HS-27A (cell line): ENCODE measurements at places on chromosomes 11 and 22.
A peak's percentile ranks its signal among the peaks of the same experiment; 100 is the strongest.

DNA sequence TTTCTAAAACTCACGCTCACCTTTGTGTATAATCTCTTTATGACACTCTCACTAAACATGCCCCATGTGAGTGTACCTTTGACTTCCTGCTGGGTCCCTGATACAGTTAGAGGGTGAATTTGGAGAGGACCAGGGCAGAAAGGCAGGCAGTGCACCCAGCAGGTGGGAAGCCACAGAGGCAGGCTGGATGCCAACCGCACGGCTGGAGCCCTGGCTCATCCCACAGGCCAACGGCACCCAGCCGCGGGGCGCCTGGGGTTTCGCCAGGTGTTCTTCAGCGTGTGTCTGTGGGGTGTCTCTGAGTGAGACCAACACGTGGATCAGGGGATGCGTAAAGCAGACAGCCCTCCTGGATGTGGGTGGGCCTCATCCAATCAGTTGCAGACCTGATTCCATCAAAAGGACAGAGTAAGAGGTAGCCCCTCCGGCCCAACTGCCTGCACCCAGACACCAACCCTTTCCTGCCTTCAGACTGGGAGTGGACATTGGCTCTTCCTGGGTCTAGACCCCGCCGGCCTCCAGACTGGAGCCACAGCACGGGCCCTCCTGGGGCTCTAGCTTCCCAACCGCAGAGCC is 51.6 kb downstream of the DHCR7 start:
- DNase-seq = no peak

DNA sequence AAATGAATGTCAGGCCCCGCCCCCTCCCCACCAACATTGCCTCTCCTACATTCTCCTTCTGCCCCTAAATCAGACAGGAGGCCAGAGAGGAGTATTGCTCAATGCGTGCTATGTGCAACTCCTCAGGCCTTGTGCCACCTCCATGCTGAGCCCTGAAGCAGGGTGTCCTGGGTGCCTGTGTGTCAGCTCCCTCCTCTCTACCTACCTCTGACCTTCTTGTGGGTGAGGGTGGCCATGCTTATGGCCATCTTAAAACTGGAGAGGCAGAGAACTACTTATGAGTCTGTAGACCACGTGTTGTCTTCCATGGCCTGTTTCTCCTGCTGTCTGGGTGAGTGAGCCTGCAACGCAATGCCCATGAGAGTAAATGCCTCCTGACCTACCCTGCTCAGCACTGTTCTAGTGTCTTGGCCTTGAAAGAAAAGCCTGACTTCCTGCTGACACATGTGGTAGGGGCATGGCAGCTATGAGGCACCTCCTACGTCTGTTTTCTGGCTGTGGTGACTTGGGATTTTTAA is 10.5 kb downstream of the MCAM start:
- no peak for DNase-seq

GRCh38 chr11:105935791-105936190 is 86.2 kb downstream of the MSANTD4 start:
- no peak for DNase-seq

DNA sequence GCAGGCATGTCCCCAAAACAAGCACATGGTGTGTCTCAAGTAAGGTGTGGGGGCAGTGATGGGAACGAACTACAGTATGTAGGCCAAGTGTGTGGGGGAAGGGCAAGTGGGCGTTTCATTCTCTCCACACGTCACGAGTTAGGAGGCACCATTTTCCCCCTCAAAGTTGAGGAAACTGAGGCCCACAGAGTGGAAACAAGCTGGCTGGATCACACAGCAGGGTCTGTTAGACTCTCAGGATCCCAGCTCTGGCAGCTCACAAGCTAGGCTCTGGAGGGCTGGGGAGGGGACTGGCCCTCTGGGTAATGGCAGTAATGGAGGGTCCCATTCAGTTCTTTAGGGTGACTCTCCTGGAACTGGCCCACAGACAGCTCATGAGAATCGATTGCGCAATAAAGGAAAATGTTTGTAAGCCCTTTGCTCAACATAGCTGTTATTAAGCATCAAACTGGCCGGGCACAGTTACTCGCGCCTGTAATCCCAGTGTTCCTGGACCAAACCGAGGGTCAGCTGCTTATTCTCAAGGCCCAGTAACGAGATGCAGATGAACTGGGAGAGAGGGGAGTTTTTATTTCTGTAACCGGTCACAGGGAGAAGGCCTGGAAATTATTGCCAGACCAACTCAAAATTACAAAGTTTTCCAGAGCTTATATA is 24.1 kb upstream of the TUB start:
- no peak for DNase-seq

DNA sequence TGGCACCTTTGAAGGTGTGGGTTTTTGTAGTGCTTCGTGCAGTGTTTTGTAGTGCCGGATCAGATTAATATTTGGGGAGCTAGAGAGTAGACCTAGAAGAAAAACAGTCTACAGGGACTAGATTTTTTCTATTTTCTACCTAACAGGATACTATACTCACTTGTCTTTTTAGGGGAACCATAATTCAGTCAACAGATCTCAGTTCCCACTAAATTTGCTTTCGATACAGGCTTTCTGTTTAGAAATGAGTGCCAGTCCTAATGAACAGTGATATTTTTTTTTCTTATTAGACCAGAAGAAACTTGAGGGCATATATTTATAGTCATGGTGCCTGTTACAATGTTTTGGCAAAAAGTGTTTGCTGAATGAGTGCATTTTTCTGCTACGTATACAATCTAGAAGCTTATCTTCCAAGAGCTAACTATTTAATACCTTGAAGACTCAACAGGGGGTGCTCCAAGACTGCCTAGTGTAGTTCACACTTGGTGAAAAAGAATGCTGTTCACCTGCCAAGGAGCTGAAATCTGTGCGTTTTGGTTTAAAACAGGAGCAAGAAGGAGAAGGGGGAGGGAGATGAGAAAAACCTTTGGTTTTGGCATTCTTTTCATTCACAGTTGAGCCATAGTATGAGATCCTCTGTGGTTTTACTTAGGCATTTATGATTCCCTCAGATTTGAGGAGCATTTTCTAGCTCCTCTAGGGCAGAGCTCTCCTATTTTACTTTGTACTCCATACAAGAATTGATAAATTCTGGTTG is 44.9 kb upstream of the VSTM5 start:
- DNase-seq = peak; percentile 49

GRCh38 chr22:30742291-30743256 is 47.9 kb downstream of the OSBP2 start:
- DNase-seq = no peak

DNA sequence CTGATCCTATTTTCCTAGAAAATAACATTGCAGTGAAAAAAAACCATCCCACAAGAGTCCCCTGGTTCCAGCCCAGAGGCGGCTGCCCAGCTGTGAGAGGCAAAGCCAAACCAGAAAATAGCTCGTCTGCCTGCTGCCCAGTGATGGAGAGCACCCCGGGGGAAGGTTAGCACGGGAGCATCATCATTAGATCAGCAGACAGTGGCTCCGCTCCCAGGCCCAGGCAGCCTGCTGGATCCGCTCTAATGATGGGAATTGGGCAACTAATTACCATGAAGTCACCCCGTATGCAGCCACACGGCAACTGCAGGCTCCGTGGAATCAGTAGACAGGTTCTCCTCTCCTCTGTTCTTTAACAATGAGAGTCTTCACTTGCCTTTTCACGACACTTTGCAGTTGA is 17.1 kb upstream of the B3GAT1 start:
- no peak for DNase-seq

GRCh38 chr11:64516226-64516625 is 74.8 kb upstream of the SLC22A12 start:
- DNase-seq = no peak

DNA sequence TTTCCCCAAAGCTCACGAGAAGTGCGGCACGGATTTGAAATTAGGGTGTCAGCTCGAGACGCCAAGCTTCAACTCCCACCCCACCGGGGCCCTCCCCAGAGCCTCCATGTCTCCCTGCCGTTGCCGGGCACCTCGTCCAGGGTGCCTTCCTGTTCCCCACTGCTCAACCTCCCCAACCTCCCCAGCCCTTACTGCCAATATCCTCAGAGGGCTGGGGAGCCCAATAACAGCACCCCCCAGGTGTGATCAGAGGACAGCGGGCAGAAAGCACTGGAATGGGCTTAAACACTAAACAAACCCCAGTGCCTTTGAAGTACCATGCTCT is 1336.4 kb downstream of the TBC1D22A start:
- no peak for DNase-seq

DNA sequence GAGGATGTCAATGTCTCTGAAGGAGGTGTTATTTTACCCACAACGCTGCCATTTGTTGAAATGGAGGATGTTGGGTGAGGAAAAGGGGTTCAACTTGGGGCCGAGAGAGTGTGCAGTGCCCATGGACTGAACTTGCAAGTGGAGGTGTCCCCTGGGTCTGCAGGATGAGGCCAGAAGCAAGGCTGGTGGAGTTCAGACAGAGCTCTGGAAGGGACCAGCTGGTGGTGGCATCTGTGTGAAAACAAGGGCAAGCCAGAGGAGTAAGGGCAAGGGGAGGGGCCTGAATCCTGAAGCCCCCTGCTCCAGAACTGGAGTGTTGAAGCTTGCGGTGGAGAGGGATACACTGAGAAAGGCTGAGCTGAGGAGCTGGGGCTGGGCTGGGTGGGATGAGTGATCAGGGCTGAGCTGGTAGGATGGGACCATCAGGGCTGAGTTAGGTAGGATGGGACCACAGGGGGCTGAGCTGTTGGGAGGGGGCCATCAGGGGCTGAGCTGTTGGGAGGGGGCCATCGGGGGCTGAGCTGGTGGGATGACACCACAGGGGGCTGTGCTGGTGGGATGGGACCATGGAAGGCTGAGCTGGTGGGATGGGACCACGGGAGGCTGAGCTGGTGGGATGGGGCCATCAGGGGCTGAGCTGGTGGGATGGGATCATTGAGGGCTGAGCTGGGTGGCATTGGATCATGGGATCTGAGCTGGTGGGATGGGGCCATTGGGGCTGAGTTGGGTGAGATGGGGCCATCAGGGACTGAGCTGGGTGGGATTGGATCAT is 13.4 kb upstream of the CTSD start:
- DNase-seq = no peak

- no peak for DNase-seq
Measured at GRCh38 chr11:85472953-85473352, 154.2 kb downstream of the DLG2 start.

- no peak for DNase-seq
Measured at GRCh38 chr11:723120-723883, 17.3 kb downstream of the EPS8L2 start.

GRCh38 chr11:121367001-121367843 is 74.7 kb downstream of the SC5D start:
- DNase-seq = no peak

- no peak for DNase-seq
Measured at GRCh38 chr22:17217179-17217578, 2.1 kb downstream of the ADA2 start.

GRCh38 chr11:46890665-46891064 is 27.7 kb downstream of the LRP4 start:
- DNase-seq = no peak

DNA sequence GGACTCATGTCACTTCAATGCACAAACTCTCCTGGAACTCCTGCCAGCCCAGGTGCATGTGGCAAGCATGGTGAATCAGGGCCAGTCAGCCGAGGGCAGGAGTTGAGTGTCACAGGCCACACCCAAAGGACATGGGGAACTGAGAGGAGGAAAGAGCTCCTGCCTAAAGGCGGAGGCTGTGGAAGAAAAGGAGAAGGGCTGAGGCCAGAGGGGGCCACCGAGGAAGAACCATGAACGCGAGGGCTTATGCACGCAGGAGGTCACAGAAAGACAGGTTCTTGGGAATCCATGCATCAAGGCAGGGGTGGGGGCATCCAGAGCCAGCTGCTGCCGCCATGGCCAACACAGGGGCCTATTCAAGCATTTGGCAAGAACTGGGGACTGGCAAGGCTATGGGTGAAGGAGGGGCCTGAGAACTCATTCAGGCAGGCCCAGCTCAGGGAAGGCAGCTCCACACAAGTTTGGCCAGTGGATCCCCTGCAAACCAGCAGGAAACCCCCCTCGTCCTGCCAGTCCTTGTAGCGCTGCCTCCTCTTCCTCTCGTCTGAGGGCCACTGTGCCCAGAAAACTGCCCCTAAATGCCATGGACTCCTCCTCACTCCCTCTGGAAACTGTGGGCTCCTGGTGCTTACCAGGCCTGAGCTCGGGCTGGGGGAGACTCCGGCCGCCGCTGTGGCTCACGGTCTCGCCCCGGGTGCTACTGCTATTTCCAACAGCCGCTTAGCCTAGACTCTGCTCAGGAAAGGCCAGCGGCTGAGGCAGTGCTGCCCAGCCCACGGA is 15.4 kb downstream of the PPM1F start:
- no peak for DNase-seq

GRCh38 chr11:64686466-64687170 is 36.4 kb downstream of the NRXN2 start:
- no peak for DNase-seq

DNA sequence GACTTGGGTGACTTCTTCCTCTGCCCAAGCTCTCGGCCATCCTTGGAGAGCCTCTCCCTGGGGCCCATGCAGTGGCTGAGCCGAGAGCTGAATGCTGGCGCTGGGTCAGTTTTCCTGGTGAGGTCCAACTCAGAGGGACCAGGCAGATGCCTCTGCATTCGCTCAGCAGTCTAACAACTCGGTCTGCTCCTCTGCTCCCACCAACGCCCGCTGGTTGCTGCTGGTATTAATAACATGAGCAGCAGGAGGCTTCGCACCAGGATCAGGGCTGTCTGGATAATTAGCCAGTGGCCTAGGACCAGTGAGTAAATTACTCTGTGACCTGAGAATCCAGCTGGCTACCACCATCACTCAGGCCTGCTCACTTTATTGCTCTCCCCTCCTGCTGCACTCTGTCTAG is 77.7 kb upstream of the FAM181B start:
- DNase-seq = no peak

- no peak for DNase-seq
Measured at GRCh38 chr22:49326558-49326957, 501.1 kb downstream of the BRD1 start.

- DNase-seq = no peak
Measured at GRCh38 chr11:33779849-33780528, 5.7 kb upstream of the FBXO3 start.

DNA sequence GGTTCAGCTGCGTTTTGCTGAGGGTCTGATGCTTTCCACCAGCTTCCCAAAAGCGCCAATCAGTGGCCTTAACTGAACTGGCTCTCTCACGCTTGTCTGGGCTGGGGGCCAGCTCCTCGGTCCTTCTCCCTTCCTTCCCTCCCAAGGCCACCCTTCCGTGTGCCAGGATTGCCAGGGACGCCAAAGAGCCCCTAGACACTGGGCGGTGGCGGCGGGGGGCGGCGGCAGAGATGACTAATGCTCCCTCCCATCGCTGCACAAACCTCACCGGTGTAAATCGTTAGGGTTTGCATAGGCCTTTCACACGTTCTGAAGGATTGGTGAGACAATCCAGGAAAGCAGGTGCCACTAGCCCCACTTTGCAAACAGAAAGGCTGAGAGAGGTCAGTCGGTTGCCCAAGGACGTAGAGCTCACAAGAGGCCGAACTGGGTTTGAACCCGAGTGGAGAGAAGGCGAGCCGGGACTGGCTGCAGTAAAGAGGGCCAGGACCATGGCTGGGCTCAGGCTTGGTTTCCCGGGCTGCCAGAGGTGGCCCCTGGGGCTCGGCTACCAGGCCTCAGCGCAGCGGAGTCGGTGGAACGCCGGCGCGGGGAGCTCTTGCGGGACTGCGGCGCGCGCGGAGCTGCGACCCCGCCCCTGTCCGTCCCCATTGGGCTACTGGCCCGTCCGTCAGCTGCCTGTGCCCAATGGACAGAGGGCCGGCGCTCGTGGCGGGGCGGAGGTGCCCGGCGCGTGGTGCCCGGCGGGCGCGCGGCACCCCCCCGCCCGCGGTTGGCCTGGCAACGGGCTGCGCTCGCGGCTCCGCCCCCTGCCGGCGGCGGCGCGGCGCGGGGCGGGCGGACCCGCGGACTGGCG is 589 bp upstream of the GNAZ start:
- peak; percentile 15 for DNase-seq
